ENCODE measurements at places on chromosomes 2 and 18.

DNA sequence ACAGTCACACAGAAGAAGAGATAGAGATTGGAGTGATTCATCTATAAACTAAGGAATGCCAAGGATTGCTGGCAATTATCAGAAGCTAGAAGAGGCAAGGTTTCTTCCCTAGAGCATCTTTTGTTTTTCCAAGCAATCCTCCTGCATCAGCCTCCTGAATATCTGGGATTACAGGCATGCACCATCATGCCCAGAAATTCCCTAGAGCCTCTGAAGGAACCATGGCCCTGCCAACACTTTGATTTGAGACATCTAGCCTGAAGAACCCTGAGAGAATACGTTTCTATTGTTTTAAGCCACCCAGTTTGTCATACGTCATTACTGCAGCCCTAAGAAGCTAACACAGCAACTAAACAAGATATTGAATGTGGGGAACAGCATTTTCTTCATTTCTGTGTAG lies 525.0 kb downstream of the ERBB4 start:
- no peak for DNase-seq

DNA sequence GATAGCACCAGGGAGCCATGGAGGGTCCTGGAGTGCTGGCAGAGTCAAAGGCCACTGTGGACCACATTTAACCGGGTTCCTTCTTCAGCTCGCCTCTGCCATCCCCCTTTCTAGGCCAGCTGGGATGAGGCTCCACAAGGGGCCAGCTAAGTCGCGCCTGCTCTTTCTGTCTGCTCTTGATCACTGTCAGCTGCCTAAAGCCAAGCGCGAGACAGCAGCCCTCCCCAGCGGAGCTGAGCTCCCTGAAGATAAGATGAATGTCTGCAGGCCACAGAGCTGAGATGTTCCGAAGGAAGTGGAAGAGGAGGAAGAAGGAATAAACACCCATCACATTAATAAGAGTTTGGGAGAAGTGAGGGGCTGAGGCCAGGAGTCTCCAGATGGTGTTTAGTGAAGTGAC lies 99.6 kb downstream of the CELF4 start:
- DNase-seq, result no peak

GRCh38 chr2:154375579-154375931 lies 322.9 kb upstream of the KCNJ3 start:
- no peak for DNase-seq

DNA sequence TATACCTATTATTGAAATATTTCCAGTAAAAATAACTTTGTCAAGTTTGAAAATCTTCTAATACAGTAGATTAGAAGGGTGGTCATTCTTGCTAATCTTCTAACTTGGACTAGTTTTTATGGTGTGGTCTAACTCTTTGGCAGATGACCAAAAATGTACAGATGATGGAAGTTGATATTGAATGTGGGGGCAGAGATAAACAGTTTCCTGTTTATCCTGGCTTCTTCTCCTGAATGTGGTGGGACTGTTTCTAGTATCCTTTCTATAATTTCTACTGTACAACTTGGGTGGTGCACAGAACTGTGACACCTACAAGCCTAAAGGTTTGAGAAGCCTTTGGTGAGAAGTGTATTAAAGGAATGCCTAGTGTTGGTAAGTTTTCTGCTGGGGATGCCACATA lies 178.7 kb downstream of the PDE11A start:
- DNase-seq, result no peak

GRCh38 chr2:181828122-181828705 lies 63.3 kb upstream of the ITPRID2 start:
- DNase-seq, result no peak

DNA sequence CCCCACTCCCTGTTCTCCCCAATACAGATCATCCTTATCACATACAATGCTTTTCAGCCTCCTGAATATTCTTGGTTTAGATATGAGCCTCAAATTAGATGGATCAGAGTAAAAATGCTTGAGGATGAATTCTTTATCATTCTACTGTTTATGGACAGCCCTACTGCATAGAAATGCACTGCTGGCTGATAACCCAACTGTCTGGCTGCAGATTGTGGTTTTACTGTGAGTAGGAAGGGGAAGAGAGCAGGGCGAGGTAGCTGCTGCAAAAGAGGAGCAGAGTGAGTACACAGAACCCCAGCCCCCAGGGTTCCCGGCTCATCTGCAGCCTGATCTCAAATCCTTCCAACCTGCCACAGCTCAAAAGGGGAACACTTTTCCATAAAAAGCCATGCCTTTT lies 29.4 kb upstream of the NCOA1 start:
- DNase-seq, result no peak

DNA sequence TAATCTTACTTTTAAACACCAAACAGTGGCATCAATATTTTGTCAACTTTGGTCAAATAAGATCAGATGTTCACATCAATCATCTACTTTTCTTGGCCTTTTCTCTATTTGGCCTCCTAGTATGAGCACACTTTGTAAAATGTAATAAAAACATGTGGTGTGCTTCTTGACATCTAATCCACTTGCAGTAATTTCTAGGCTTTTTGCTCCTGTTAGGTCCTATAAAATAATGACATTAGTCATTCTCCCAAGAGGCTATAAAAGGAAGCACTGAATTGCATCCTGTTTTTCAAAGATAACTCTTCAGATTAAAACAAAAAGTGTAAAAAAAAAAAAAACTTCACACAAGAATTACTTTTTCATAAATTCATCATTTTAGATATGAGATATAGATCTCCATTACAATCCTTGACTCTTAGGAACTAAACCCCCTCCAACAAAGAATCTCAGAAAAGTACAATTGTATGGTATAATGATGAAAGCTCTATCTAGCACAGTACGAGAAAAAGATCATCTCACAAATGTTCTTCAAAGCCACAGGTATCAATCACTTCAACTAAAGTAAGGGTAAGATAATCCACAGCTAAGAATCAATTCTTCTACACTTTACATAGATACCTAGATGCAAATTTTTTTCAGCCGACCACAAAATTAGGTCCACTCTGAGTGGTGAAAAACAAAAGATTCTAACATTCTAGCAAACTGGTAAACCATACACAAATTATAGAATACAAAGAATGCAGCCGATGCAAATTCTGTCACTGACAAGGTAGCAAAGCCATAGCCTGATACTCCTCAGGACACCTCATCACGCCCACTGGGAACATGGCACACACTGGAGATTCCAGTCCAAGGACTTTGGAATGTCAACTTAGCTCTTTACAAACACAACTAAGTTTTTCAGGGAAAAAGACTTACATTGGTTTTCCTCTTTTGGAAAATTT lies 2.7 kb downstream of the BCL2 start:
- DNase-seq, result no peak

DNA sequence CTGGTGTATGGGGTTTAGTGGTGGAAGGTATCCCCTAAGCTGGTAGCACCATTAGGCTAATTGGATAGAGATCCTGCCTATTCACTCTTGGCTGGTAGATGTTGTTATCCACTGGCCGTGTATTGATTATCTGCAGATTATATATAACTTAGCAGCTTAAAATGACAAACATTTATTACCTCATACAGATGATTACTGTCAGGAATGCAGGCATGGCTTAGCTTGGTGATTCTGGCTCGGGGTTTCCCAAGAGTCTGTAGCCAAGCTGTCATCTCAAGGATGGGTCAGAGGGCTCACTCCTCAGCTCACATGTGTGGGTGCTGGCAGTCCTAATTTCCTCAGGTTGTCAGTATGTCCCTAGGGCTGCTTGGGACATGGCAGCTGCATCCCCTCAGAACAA lies 465.8 kb downstream of the PARD3B start:
- no peak for DNase-seq

DNA sequence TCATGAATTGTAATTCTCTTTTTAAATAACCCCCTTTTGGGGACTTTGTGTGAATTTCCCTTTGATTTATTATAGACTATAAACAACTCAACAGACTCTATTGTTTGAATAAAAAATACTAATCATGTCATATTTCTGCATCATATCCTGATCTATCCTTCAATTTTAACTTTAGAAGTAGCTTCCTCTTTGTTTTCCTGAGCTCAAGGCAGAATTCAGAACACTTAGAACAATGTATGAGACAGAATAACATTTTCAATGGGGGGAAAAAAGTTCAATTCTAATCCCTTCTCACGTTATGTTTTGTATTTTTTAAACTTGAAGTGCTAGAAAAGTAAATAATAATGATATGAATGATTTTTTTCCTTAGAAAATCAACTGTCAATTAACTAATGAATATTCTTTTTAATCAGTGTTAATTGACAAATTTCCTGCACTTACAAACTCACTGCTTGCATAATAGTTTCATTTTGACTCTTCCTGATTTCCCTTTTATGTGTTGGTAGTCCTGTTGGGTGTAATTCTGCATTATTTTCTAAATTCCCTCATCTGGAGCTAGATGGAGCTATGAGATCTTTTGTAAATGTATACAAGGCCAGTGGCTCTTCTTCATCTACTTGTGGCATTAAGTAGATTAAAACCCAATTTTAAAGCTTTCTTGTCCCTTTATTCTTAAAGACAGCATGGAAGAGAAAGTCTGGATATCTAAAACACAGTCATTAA lies 326.1 kb downstream of the PARD3B start:
- no peak for DNase-seq

GRCh38 chr2:39492095-39492590 lies 55.1 kb upstream of the MAP4K3 start:
- DNase-seq, result no peak

DNA sequence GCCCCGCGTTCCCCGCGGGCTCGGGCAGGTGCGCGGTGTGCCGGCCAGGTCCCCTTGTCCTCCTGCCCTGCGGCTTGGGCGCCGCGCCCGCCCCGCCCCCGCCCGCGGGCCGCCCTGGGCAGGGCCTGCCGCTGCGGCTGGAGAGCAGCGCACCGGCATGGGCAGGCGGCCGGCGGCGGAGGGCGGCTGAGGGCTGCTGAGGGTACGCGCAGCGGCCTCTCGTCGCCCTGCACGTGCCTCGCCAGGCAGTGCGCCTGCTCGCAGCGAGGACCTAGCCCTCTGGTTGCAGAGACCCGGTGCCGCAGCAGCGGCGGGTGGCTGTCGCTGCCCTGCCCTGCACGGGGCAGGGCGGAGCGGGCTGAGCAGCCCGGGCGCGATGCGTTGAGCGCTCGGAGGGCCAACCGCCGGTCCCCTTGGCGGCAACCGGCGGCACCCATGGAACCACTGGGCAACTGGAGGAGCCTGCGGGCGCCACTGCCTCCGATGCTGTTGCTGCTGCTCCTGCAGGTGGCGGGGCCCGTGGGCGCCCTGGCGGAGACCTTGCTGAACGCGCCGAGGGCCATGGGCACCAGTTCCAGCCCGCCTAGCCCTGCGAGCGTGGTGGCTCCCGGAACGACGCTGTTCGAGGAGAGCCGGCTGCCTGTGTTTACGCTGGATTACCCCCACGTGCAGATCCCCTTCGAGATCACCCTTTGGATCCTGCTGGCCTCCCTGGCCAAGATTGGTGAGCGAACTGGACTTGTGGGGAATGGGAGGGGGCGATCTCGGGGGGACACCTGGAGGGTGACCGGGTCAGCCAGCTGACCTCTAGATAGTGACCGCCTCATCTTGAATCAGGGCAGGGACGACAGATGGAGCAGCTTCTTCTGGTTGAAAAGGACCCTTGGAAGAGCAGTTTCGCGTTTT lies at the start of gene SLC9A2:
SLC9A2 (plus strand) TSS at position 140 of the 906 bp plus-strand sequence; CDS start at position 436, 296 bp downstream.
- DNase-seq, result peak; percentile 42

GRCh38 chr2:29106980-29107388 lies 8.2 kb upstream of the CLIP4 start:
- no peak for DNase-seq

DNA sequence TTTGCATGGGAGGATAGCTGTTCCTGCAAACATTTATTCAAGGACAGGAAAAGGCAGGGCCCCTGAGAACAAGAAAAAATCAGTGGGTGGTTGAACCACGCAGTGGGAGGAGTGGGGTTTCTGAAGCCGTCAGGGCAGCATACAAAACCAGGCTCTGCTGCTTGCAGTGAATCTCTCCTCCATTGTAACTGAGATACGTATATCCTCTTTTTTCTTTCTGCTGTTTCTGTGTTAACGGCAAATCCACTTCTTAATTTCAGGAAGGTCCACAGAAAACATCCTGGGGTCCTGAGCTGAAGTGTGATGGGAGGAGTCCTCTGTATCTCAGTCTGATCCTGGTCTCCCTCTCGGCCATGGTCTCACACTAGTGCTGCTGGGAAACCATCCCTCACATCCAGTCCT lies 27.2 kb upstream of the KCNF1 start:
- no peak for DNase-seq

GRCh38 chr18:23337599-23338444 lies 115.3 kb upstream of the RIOK3 start:
- DNase-seq, result no peak

- DNase-seq, result peak; percentile 44
These were observed 2.4 kb downstream of the EPAS1 start for GRCh38 chr2:46299365-46300263.

GRCh38 chr2:88751768-88752167 lies 60.3 kb downstream of the RPIA start:
- no peak for DNase-seq

DNA sequence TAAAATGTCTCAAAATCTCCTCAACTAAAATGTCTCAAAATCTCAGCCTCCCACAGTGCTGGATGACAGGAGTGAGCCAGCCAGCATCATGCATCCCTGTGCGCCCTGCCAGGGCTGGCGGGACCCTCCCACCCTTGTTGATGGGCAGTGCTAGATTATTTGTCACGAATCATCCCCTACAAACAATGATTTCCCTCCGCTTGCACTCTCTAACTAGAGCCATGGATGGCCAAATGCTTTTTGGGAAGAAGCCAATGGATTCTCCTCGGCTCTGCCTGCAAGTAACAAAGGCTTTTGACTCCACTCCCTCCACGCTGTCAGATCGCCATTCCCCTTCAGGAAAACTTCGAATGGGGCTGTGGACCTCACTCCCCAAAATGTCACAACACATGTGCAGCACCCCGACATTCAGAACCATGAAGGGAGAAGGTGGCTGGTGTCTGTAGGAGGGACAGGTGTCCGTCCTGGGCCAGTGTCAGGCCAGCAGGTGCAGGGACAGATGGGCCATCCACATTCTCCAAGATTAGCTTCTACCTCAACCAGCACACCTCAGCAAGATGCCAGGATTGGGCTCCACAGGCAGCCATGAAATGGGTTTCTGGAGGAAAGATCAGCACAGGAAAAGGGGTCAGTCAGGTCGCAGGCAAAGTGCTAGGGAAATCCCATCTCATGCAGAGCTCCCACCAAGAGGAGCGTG lies 11.5 kb downstream of the AMER3 start:
- DNase-seq, result no peak

DNA sequence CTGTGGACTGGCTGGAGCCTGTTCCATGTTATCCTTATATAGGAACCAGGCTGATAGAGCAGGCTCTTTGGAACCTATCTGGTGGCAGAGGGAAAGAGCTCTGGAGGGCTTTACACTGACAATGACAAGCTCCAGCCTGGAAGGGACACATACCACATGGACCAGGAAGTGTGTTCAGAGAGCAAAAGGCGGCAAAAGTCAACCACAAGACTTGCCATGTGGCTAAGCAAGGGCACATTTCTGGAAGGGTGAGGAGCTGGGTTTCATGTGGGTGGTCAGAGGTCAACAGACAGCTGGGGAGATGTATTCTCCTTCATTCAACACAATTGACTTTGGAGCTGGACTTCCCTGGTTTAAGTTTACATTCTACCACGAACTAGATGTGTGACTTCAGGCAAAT lies 325.2 kb downstream of the DYSF start:
- no peak for DNase-seq
